Activated T-cell treated with anti-CD3 and anti-CD28 coated beads for 4 hours (primary cell): ENCODE measurements at places on chromosomes 1 and 21.

DNA sequence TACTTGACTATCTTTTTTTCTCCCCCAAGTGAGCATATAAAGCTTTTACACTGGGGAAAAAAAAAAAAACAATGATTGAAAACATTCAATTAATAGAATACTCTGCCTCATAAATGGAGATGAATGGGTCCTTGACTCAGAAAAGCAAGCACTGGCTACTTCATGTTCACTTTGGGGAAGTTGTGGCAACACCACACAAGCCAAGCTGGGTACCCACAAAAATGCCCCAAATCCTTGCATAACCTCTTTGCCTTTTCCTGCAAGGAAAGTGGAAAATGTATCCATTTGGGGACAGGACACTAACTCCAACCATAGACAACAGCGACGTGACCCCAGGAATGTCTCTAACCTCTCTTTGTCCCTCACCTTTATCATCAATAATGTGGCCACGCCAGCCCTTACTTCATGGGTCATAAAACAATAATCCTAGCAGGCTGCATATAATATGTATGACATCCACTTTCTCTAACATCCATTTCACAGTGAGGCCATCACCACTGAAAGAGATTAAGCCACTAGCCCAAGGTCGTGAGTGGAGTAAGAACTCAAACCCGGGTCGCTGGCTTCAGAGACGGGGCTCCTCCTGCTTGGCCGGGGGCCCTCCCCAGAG is 2.3 kb downstream of the ECE1 start:
- no peak for DNase-seq

GRCh38 chr21:45359451-45360217 is 45.3 kb upstream of the COL18A1 start:
- no peak for DNase-seq

DNA sequence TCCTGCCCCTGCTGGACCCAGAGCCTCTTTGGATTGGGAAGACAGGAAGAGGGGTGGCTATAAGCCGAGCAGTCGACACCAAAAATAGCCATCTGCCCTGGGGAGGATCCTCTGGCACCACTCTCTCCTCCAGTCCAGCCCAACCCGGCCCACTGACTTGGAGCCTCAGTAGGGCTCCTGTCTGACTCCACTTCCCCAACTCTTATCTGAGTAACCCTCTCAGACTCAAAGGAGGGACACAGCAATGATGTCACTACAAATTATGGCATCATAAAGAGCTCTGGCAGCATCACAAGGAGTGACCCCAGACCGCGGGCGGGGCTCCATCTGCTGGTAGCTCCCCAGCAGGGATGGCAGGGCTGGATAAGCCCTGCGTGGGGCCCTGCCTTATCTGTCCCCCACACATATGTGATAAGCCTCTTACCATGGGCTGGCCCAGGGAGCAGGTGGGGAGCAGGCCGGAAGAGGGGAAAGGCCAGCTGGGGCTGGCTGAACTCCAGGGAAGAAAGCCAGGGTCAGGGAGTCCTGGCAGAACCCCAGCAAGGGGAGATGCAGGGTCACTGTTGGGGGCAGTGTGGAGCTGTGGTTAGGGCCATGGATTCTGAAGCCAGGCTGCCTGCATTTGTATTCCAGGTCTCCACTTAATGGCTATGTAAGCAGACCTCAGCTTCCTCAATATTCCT is 4.6 kb upstream of the SLC6A9 start:
- DNase-seq: no peak

GRCh38 chr1:28508435-28508754 is 2.6 kb downstream of the RCC1 start:
- no peak for DNase-seq

DNA sequence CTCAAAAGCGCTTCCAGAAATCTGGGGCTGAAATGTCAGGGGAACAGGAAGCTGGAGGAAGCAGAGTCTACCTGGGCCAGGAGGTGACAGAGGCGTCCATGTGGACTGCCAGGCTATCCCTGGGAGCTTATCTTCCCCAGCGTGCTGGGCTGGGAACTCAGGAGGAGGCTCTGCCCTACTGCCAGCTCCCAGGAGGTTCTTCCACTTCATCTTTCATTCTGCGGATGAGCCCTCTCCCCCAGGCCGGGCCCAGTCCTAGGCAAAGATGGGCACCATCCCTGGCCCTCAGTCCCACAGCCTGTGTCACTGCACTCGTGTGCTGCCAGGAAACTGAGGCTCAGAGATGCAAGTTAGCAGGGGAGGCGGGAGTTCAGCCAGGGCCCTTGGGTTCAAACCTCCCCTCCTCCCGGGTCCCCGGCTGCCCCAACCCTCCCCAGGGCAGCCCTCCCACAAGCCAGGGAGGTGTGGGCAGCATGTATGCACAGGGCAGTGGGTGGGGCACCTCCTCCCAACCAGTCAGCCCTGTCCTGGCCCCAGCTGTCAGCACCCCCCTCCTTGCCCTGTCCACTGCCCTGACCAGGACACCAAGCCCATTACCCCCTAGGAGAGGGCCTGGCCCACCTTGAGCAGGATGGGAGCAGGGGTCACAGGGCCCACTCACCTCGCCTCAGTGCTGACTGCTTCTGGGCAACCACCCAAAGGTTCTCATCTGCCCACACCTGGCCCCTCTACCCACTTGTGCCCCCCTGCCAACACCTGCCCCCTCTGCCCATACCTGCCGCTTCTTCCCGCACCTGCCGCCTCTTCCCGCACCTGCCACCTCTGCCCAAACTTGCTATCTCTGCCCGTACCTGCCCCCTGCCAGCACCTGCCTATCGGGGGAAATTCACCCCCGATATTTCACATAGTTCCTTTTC is 226.0 kb downstream of the NPHP4 start:
- no peak for DNase-seq

GRCh38 chr21:45365608-45366241 is 39.2 kb upstream of the COL18A1 start:
- no peak for DNase-seq

GRCh38 chr1:38451541-38451993 is 405.0 kb upstream of the POU3F1 start:
- DNase-seq: no peak

- no peak for DNase-seq
Measured at GRCh38 chr1:155650231-155650757, 38.3 kb downstream of the YY1AP1 start.

DNA sequence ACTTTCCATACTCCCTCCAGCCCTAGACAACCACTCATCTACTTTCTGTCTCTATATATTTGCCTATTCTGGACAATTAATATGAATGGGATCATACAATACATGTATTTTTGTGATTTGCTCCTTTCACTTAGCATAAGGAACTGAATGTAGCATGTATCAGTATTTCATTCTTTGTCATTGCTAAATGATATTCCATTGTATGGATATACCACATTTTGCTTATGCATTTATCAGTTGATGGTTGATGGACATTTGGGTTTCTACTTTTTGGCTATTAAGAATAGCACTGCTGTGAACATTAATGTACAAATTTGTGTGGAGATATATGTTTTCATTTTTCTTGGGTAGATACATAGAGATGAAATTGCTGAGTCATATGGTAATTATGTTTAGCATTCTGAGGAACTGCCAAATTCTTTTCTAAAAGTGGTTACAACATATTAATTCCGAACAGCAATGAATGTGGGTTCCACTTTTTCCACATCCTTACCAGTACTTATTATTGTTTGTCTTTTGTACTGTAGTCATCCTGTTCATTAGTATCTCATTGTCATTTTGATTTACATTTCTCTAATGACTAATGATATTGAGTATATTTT is 121.0 kb downstream of the LRRC40 start:
- no peak for DNase-seq

DNA sequence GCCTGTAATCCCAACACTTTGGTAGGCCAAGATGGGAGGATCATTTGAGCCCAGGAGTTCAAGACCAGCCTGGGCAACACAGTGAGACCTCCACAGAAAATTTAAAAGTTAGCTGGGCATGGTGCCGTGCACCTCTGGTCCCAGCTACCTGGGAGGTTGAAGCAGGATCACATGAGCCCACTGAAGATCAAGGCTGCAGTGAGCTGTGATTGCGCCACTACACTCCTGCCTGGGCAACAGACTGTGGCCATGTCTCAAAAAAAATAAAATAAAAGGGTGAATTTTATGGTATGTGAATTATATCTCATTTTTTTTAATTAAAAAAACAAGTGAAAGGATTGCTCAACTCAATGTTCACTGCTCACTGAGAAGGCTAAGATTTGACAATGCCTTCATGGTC is 8.7 kb downstream of the ARID4B start:
- no peak for DNase-seq

GRCh38 chr1:1531947-1532346 is 8.5 kb downstream of the TMEM240 start:
- DNase-seq: no peak

DNA sequence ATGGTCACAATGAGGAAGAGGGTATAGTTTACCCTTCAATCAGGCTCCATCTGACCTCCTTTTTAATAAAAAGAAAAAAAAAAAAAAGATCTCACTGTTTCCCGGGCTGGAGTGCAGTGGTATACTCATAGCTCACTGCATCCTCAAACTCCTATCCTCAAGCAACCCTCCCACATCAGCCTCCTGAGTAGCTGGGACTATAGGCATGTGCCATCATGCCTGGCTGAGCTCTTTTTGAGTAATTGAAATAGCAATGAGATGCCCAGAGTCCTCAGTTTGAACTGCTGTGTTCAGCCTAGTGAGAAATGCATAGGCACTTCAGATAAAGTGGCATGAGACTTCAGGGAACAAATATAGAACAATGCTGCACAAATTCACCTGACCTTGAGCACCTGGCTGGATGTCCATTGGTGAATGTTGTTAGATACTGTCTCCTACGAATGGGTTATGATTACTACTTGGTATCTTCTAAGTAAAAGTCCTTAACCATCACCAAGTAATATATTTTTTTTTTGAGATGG is 67.6 kb downstream of the NR5A2 start:
- no peak for DNase-seq

DNA sequence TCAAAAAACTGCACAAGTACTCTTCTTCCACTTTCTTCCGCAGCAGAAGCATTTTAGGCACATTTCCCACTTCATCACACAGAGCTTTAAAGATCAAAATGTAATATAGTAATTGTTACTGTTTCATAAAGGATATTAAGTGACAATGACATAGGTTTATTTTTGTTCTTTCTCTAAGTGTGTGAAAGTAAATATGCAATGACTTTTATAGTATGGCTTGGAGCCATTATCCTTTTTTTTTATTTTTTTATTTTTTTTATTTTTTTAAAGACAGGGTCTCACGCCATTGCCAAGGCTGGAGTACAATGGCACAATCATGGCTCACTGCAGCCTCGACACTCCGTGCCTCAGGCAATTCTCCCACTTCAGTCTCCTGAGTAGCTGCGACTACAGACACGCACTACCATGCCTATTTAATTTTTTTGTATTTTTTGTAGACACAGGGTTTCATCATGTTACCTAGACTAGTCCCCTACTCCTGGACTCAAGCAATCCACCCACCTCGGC is 7.0 kb downstream of the TRIM33 start:
- no peak for DNase-seq

DNA sequence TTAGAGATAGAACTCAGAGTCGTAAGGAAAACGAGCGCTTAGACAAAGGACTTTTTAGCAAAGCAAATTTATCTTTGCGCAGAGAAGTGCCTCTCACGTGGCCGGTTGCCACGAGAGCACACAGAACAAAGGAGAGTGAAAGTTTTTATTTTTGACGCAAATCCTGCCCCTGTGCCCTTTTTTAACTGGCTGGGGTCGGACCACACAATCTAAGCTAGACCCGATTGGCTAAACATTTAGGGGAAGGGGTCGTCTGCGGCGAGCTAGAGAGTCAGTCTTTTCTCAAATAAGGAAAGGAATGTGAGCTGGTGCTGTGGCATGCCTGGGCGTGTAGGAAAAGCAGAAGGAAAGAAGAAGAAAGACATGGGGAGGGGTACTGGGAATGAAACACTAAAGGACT is 2.4 kb downstream of the KRTAP10-2 start:
- DNase-seq: no peak

DNA sequence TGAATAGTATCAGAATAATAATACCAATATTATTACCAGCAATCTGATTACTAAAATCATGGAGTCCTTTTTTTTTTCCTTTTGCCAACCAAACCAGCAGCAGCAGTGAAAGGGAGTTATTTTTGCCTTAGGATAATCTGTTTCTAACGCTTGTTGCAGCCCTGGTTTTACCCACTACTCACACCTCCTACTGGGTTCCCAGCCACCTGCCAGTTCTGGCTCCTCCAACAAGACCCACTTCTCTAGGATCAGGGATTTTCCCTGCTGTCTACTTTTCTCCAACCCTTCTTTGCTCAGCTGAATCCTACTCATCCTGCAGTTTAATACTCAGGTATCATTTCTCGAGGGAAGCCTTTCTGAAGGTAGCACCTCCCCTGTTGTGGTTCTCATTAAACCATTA is 96.8 kb upstream of the BCAR3 start:
- DNase-seq: no peak

- no peak for DNase-seq
Measured at GRCh38 chr1:112706505-112707220, at the start of gene RHOC. Gene RHOC (minus strand): TSS chr1:112707127. CDS start chr1:112703799, 3,328 bp downstream.

- DNase-seq: no peak
Measured at GRCh38 chr21:43740497-43741156, 21.7 kb downstream of the PDXK start.

- DNase-seq: no peak
Measured at GRCh38 chr1:246784621-246785493, 60.6 kb downstream of the SCCPDH start.

- DNase-seq: no peak
Measured at GRCh38 chr1:22761821-22762220, 51.2 kb downstream of the EPHB2 start.

DNA sequence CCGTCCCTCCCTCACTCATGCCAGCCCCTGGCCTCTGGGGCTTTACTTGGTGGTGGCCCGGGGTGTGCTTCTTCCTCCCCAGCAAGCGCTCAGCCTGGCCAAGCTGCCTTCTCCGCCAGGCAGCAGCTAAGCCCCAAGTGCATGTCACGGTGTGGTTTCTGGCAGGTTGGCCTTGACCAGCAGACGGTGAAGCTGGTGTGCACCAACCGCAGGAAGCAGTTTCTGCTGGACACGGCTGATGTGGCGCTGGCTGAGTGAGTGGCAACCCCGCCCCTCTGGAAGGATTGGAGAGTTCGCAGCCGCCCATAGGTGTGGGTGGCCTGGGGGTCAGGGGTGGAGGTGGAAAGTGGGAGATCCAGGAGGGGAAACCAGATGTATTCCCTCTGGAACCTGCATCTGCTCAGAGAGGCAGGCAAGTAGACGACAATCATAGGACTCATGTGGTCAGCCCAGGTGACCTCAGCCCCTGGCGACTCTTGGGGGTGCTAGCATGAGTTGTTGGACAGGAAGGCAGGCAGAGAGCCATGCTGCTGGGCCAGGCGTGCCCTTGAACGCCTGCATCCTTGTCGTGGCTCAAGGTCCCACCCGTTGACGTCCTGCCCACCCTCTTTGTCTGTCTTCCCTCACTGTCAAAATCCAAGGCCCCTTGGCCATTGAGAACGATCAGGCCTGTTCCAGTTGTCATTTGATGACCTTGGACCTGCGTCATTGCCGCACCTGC is 7.0 kb upstream of the SLC25A34 start:
- DNase-seq: no peak

GRCh38 chr1:25519624-25520023 is 23.8 kb upstream of the LDLRAP1 start:
- no peak for DNase-seq

- no peak for DNase-seq
Measured at GRCh38 chr1:36687312-36687711, 204.6 kb upstream of the CSF3R start.

- DNase-seq: no peak
Measured at GRCh38 chr21:46122758-46123683, 25.1 kb downstream of the COL6A2 start.
